ENCODE measurements at places on chromosomes 11 and 22.

GRCh38 chr11:70545610-70545912 lies 147.2 kb downstream of the CTTN start:
- DNase-seq: no peak

GRCh38 chr11:129282634-129283033 lies 90.5 kb upstream of the ARHGAP32 start:
- no peak for DNase-seq

GRCh38 chr11:86171627-86172026 lies 72.9 kb upstream of the EED start:
- no peak for DNase-seq

DNA sequence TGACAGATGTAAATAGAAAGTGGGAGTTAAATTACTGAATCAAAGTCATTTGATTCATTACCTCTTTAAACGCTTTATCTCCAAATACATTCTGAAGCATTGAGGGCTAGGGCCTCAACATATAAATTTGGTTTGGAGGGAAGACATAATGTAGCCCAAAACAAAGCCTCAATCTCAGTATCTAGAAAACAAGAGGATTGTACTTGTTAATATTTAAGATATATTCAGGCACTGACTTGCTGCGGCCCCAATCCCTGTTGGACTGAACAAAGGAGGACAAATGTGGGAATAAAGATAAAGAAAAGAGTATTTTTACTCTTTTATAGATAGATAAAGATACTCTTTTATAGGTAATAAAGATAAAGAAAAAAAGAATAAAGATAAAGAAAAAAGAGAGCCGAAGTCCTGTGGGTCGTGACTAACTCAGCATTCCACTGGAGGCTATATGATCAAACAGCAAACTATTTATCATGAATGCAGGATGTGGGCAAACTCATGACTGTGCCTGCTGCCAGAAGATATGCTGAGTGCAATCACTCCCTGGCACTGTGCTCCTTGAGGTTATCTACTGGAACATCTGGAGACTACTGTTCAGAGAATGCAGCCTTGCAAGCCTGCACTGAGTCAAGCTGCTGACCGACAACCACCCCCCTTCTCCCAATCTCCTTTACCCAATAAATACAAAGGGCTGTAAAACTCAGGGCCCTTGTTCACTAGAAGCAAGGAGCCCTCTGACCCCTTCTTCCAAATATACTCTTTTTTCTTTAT lies 6.9 kb downstream of the OR10V1 start:
- no peak for DNase-seq

DNA sequence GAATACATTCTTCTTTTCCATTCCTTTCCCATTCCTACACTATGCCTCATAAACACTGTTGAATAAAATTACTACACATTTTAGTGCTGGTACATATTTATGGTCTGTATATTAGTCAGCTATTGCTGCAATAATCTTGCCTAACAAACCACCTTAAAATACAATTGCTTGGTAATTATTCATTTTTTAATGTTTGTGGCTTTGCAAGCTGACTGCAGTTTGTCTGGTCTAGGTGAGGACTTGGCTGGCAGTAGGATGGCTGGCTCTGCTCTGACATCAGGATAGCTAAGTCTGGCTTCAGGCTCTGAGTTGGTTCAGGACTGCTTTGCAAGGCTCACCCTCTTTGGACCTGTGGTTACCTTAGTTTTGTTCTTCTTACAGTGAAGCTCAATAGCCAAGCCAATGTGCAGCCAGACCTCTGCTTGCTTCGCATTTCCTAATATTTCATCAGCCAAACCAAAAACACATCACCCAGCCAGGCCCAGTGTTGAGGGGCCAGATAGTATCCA lies 913.4 kb upstream of the RAG2 start:
- DNase-seq: no peak

DNA sequence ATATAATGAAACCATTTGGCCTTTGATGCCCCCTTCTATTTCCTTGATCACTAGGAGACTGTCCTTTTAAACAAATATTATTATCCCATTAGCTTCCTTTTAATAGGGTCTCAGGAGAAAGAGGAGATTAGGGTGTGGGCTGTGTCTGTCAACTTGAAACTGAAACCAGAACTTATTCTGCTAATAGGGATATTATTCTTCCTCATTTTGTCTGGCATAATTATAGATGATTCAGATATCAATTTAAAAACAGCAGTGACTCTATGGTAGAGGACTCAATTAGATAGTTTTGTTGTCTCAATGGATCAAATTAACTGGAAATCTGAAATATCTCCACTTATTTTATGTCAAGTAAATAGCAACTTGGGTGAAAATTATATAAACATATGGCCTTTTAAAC lies 584.9 kb upstream of the CCDC90B start:
- DNase-seq: no peak

DNA sequence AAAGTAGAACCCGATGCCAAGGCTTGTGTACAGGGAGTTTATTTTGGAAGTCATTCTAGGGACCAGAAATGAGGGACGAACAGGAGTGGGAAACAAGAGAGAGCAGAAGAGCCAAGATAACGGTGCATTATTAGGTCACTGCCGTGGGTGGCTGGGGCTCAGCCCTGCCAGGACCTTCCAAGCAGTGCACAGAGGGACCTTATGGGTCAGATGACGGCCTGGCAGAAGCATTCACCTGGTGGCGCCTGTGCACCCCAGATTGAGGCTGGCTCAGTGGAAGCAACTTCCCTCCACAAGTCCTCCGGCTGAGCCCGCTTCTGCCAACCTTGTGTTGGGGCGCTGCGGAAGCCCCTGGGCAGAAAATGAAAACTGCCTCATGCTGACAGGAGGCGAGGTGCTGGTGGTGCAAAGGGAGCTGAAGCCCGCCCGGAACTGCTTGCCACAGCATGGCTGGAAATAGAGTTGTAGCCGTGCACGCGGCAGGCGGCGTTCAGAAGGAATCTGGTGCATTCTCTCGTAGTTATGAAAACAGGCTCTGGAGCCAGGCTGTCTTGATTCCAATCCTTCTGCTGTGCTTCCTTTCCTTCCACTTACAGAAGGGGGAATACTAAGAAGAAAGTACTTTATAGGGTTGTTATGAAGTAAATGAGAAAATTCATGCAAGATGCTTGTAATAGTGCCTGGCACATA lies 22.2 kb upstream of the TP53I11 start:
- DNase-seq: no peak

Measured in stimulated activated CD8-positive, alpha-beta memory T cell treated with anti-CD3 and anti-CD28 coated beads, Interleukin-12 subunit alpha, Interleukin-12 subunit beta, amount 100 ng/mL, for 4 hours (primary cell).